OCI-M1 (cell line): ENCODE measurements at places on chromosomes 2 and 18.
A peak's percentile ranks its signal among the peaks of the same experiment; 100 is the strongest.

DNA sequence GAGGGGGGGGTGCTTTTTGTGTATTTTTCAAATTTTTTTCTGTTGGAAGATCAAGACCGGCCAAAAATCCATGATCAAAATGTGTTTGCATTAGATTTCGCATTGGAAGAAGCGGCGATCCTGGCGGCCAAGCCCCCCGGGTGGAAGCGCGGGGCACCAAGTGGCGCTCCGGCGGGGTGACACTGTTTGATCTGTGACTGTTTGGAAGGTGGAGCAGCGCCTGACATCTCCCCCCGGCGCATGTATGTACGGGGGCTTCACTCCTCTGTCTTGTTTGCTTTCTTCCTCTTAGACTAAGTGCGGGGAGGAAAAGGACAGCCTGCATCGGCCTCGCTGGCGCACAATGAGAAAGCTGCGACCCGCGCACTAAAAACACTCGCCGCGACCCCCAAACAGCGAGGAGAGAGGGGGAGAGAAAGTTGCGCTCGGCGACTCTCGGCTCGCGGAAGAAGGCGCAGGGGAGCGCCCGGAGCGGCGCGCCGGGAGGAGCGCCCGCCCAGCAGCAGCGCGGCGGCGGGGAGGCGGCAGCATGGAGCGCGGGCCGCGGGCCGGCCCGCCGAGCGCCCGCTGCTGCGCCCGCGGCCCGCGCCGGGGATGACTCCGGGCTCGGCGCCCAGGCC, 515 bp downstream of the TSHZ1 start:
- peak; percentile 56 for DNase-seq

GRCh38 chr2:217645896-217646295, 356.9 kb downstream of the TNS1 start:
- DNase-seq = no peak

GRCh38 chr2:202848813-202849212, 22.8 kb downstream of the ICA1L start:
- DNase-seq = no peak

- no peak for DNase-seq
Measured at GRCh38 chr2:138589663-138590062, 88.1 kb downstream of the SPOPL start.

DNA sequence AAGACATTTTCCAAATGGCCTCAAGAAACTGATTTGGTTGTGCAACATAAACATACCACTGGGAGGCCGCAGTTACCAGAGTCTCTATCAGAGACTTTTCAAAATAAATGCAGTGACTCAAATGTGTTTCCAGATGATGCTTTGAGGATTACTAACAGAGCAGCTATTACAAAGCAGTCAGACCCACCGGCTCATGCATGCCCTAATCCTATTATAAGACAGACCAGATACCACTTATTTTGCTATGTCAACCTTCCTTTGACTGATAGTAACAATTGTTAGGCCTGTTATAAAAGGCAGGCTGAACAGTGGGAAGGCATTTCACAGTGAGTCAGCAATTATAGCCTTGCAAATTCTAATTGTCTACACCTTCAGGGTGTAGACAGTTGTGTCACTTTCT, 217.7 kb downstream of the LRRTM1 start:
- peak; percentile 59 for DNase-seq

- no peak for DNase-seq
Measured at GRCh38 chr2:52570716-52571115, 1196.9 kb upstream of the CHAC2 start.

- no peak for DNase-seq
Measured at GRCh38 chr2:26692279-26692896, at the start of gene KCNK3. KCNK3 (plus strand) TSS chr2:26692722; CDS start chr2:26692876, 154 bp downstream.

DNA sequence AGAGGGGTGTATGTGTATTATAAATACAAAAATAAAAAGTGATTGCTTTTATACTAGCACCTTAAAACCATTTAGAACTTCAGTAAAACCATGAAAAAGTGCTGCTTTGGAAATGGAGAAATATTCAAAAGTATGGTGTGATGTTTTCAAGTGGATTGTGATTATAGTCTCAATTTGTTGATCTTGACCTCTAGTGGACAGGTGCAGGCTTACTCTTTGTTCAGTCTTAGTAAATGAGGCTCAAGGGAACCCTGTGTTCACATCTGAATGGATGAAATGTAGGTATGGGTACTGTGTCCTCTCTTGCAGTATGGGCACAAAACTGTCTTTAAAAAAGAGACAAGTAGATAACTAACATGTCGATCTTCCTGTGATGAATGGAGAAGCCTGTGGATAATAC, 145.8 kb downstream of the MCFD2 start:
- no peak for DNase-seq

DNA sequence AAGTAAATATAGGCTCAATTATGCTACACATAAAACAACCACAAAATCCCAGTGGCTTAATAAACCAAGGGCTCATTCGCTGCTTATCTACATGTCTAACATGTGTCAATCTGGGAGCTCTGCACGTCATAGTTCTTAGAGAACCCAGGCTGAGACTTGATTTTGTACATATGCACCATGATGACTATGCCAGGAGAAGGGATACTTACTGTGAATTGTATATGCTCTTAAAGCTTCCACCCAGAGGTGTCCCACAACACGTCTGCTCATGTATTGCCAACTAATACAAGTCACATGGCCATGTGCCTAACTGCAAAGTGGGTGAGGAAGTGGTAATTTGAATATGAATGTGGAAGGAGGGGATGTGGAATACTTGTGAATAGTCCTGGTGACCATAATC, 262.1 kb downstream of the CPS1 start:
- DNase-seq = no peak

DNA sequence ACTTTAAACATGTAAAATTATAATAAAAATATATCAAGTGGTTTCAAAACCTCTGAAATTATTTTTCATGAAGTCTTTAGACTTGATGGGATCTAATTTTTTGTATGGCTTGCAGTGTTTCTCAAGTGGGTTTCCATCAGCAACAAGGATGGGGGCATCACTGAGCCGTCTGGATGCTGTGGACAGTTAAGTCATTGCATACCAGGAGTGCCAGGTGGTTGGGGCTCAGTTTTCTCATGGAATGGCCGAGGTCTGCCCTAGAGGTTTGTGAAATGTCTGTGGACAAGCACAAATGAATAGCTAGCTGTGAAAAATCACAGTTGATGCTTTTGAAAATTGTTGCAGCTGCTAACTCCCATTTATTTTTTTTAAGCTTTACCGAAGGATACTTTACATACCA, 1.7 kb downstream of the PRELID3A start:
- no peak for DNase-seq

GRCh38 chr2:85435981-85436835, 17.7 kb downstream of the SH2D6 start:
- DNase-seq = peak; percentile 2

DNA sequence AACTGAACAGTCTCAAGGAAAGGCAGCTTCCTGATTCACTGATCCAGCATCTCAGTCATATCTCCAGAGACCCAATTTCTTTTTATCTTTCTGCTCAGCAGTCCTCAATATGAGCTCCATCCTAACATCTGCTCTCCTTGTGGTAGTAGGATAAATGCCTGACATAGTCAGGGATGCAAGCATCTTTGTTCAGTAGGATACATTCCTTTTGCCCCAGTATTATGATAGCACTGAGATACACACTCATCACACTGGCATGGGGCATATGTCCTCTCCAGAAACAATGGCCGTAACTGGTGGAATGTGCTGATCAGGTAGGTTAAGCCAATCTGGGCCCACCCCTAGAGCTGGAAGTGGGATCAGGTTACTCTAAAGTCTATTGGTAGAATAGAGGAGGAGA, 207.2 kb downstream of the ETAA1 start:
- no peak for DNase-seq

DNA sequence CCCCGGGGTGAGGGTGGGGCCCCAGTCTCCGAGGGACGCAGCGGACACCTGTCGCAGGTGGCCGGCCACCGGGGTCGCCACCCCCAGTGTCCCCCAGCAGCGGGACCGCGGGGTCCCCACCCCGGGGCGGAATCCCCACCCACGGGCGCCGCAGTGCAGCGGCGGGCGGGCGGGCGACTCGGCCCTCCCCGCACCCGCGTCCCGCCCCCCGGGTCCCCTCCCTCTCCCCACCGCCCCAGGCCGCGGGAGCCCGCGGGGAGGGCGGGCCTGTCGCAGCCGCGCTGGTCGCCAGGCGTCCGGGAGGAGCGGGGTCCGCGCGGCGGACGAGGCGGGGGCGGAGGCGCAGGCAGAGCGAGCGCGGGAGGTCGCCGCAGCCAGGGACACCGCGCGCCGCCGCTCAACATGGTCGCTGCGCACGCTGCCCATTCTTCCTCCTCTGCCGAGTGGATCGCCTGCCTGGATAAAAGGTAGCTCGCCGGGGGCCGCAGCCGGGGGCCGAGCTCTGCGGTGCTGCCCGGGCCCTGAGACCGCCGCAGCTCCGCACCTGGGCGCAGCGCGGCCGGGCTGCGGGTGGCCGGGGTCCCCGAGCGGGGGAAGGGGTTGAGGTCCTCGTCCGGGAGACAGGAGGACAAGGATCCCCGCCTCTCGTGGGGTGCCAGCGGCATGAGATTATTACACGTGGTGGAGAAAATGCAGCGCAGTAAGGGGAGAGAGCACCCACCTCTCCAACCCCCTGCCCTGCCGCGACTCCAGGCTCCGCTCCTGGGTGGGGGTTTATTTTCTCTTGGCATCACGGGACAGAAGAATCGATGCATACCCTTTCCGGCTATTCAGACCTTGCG, at the start of gene RAPGEF4:
Gene RAPGEF4 (plus strand): TSS at position 264 of the 842 bp plus-strand sequence. CDS start 139 bp downstream, at position 403.
- no peak for DNase-seq

DNA sequence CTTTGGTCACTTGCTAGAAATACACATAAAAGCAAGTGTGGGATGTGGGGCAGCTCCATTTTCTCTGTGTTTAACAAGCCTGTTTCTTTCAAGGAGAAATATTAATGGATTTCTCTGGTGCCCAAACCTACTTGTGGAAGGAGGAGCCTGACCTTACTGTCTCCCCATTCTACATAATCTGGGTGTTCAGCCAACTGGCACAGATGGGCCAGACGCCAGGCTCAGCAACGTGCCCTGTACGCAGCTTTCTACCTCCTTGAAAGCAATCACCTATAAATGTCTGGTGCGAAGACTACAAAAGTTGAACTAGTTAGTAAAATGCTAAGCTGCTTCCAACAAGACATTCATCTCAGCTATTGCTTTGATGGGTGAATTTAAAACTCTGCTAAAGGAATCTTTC, 33.2 kb upstream of the MYO3B start:
- DNase-seq = no peak

- peak; percentile 83 for DNase-seq
Measured at GRCh38 chr18:2979871-2980790, 32.8 kb downstream of the LPIN2 start.

DNA sequence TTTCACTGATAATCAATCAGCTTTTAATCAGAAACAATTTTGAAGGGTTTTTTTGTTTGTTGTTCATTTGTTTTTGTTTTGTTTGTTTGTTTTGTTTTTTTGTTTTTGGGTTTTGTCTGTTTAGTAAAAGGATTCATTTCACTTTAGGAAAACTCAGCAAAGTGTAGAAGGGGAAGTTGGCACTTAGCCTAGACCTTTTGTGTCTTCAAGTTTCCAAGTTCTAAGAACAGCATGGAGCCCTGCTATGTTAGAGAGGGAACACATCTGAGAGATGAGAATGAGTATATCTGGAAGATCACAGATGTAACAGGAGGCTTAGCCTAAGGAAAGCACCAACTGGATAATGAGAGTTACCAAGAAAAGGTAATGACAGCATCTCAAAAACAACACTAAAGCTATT, 501.5 kb downstream of the ERBB4 start:
- DNase-seq = peak; percentile 60

- no peak for DNase-seq
Measured at GRCh38 chr2:215900203-215900611, 113.1 kb downstream of the MREG start.

DNA sequence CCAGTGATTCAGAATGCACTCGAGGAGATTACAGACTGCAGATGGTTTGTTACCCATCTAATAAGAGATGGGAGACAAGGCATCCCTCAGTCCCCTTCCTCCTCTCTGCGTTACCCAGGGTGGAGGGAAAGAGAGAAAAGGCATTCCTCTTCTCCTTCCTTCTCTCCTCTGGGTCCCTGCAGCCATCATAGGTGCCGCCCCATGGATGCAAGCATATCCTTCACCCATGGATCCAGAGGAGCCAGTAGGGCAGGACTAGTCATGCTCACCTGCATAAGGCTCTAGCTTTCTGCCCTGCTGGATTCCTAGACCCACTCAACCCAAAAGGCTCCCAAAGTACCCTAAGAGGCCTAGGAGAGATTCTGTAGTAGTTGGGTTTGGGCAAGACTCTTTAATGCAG, 20.4 kb downstream of the CMPK2 start:
- peak; percentile 60 for DNase-seq
